Activated CD8-positive, alpha-beta T cell treated with anti-CD3 and anti-CD28 coated beads for 36 hours (primary cell): ENCODE measurements at places on chromosomes 5 and 9. TPM values are rescaled to one million over a fixed set of nuclear protein-coding genes. Genes with fewer than 3 reads are reported as not detected.

DNA sequence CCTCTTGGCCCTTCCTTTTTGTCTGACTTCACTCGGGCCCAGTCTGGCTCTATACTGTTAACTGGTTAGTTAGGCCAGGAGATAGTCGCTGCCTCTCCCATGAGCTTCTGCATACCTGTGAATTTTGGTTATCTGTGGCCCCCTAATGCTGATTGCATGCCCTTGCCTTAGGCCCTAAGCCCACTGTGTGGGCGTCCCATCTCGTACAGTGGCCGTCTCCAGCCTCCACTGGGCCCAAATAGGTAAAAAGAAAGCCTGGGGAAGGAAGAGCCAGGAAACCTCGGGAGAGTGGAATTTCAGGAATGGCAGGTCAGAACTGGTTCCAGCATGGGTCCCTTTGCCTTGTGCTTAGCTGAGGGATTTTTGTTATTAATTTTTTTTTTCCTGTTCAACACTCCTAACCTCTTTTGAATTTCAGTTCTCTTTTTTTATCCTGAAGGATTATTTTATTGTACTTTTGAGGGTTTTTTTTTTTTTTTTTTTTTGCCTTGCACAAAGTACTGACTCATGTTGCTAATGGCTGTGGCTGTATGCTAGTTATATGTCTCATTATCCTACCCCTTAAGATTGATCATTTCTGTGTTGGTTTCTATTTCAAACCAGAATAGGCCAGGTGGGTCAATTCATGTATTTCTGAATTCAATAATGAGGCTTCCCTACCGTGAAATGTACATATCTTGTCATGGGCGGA, 3.4 kb downstream of the PRRC2B start:
- DNase-seq = no peak

DNA sequence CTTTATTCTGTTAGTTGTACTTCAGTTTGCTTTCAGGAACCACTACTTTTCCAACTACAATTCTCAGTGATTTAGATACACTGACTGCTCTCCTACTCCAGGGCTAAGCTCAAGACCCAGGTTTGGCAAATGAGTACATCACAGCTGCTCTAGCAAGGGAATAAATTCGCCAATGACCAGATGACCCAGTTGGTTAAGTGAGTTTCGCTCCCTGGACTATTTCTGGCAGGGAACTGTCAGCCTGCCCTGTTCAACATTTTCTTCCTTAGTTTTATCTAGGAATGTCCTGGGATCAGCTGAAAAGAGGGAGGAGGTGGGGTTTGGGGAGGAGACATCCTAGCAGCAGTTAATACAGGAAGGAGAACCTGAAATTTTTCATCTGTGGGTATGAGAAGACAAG, 6.4 kb upstream of the STARD4 start:
- DNase-seq = no peak

DNA sequence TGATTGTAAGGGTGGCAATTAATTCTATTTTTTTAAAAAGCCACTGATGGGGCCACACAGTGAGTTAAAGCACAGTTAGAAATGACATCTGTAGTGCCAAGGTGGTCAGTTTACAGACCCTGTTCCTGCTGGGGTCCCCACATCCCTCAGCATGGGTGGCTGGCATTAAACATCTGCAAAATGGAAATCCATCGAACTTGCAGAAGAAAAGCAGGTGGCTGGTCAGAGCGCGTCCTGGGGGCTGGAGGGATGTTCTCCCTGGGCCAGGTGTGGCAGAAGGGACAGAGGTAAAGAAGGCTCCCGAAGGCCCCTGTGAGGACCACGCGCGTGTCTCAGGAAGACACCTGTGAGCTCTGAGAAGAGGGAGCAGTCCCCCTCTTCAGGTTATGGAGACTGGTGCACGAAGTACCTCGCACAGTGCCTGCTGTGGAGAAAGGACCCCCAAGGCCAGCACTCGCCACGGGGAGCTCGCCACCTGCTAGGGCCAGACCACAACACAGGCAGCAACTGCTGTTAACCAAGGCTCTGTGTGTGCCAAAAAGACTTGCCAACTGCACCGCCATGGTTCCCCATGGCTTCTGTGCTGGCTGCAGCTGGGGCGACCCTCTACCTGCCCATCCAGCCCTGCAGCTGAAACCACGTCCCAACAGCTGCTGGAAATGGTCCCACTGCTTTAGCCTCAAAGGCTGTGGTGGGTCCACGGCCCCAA, 65.2 kb downstream of the RASGEF1C start:
- DNase-seq = no peak

GRCh38 chr9:91258451-91258850, 103.3 kb downstream of the AUH start:
- DNase-seq = no peak

- DNase-seq = no peak
These were observed 169.0 kb downstream of the DAB2IP start for GRCh38 chr9:121820286-121821005.

DNA sequence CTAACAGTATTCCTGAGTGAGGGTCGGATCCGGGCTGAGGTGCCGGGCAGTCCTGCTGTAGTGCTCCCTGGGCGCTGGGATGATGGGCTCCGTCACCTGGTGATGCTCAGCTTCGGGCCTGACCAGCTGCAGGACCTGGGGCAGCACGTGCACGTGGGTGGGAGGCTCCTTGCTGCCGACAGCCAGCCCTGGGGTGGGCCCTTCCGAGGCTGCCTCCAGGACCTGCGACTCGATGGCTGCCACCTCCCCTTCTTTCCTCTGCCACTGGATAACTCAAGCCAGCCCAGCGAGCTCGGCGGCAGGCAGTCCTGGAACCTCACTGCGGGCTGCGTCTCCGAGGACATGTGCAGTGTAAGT, 15.2 kb downstream of the CRB2 start:
- DNase-seq = no peak

GRCh38 chr5:65818592-65818991, 96.6 kb downstream of the NLN start:
- no peak for DNase-seq

- no peak for DNase-seq
These were observed 86.6 kb downstream of the NTRK2 start for GRCh38 chr9:84756171-84756570.

- no peak for DNase-seq
These were observed 52.9 kb upstream of the MIER3 start for GRCh38 chr5:57004800-57005199.

The SLC35A4 gene
- 72.9 TPM for total RNA-seq

The RLN2 gene
- 4.0 TPM for total RNA-seq

The ZBED3 gene
- 6.8 TPM for total RNA-seq

The AQP7 gene
- total RNA-seq = not detected

The RORB gene
- 0.04 TPM for total RNA-seq

The PCDHA9 gene
- total RNA-seq = not detected

The PCDHGA1 gene
- 0.07 TPM for total RNA-seq
